ENCODE measurements at places on chromosomes 6 and 20.

DNA sequence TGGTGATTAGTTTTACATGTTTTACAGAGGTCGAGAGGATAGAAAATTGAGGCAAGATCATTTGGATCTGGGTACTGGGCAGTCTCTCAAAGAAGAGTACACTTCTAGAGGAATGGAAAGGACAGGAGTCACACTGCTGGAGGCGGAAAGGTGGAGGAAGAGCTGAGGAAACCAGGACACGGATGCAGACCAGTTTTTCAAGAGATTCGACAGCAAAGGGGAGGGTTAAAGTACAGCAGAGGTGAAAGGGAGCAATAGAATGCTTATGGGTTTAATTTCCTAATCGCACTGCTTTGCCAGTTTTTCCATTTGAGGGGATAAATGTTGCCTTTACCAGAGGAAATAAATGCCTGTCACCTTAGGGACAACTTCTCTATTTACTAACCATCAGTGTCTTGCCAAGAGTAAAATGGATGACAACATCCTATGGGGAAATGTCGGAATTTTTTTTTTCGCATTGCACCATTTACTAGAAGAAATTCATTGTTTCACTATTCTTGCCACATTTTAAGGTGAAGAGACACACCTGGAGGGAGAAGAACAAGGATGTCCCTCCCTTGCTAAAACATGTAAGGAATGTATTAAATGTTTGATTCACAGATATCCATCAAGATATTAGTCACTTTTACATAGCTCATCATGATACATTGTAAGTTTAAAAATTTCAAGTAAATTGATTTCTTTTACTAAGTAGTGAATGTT is 226.6 kb downstream of the COL12A1 start:
- DNase-seq = no peak

DNA sequence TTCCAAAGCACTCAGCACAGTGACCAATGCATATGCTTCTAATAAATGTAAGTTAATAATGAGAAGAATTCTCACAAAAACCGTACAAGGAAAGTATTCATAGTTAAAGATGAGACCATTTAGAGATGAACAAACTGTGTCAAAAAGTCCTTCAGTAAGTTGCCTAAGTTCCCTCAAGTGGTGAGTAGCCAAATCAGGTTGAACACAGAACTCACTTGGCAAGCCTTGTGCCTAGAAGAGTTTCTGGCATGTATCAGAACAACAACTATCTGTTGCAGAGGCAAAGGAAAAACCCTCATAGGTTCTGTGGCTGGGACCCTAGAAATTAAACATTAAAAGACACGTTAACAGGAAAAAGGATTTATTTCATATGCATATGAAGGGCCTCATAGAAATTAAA is 129.6 kb upstream of the DOK5 start:
- no peak for DNase-seq

DNA sequence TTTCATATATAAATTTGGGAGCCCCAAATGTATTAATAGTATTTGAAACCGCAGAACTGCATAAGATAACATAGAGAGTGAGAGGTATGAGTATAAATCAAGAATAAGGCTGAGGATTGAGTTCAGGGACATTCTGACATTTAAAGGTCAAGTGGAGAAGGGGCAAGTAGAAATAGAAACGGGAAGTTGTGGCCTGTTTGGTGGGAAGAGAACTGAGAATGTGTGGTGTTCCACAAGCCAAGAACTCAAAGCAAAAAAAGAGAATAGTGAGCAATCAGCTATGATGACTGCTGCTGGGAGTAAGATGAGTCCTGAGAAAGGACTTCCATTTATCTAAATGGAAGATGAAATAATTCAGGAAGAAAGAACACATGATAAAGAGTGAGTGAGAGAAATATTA is 418.4 kb downstream of the CD109 start:
- DNase-seq = no peak

DNA sequence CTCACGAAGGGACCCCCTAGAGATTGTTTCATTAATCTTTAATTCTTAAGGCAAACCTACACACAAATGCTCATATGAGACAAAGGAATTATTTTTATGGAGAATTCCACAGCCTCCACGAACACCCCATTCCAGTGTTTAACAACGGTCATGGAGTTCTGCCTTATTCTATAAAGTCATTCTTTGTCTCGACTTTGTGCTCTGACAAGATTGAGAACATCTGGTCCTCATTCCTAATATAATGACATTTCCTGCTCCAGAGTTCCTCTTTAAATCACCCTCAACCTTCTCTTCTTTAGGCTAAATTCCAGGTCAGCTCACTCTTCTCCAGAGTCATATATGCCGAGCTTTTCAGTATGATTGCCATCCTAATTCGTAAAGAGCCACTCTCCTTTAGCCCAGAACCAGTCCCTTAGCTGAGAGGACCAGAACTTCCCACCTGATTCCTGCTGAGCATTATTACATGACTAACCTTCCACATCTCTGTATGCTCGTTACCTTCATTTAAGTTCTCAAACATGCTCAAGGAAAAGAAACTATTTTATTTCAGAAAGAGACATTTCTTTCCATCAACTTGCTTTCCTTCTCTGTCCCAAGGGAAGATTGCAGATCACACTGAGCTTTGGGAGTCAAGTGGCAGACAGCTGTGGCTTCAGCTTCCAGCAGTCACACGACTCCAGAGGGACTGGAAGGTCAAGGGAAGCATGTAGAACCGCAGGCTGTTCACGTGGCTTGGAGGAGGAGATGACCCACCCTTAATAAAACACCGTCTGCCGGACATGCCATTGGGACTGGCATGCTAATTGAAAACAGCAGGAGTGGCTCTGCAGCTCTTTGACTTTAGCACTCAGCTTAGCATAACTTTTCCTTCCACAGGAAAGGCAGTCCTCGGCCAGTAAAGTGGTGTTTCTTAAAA is 467.1 kb upstream of the HSF2 start:
- no peak for DNase-seq

GRCh38 chr6:132937466-132937906 is 123.1 kb downstream of the RPS12 start:
- peak; percentile 47 for DNase-seq

DNA sequence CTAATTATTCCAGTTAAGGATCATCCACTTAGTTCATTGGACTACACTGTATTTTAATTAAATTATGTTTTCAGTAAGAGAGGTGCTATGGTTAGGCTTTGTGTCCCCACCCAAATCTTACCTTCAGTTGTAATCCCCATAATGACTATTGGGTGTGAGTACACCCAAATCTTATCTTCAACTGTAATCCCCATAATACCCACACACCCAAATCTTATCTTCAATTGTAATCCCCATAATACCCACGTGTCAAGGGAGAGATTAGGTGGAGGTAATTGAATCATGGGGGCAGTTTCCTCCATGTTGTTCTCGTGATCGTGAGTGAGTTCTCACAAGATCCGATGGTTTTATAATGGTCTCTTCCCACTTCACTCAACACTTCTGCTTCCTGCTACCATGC is 208.0 kb upstream of the PHACTR1 start:
- no peak for DNase-seq

GRCh38 chr6:122747573-122747972 is 31.9 kb upstream of the FABP7 start:
- peak; percentile 32 for DNase-seq

DNA sequence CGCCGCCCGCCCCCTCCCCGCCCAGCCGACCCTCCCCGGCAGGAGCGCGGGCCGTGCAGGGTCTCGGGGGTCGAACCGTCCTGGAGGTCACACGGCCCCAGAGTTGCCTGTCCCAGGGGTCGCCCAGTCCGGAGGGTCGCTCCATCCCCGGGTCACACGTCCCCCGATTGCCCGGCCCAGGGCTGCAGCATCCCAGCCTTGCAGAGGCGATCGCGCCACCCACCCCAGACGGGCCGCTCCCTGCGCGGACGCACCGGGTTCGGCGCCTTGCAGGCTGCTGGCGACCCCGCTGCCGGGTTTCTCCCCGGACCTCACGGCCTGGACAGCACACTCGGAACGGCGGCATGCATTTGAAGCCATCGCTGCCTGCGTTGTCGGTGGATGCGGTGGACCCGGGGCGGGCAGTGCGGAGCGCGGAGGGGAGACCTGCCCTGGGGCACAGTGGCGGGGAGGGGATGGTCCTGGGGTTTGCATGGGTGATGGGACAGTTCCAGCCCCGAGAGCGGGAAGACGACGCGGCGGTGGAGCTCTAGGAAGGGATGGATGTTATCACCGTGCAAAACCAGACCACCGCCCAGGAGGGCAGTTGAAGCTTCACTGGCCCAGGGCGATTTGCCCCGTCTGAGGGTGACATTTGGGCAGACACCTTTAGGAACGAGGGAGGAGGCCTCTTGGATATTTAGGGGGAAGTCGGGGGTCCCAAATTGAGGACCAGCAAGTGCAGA is 22.7 kb upstream of the FRMD1 start:
- DNase-seq = no peak

- no peak for DNase-seq
These were observed 183.6 kb upstream of the PRDM1 start for GRCh38 chr6:105902401-105903031.

DNA sequence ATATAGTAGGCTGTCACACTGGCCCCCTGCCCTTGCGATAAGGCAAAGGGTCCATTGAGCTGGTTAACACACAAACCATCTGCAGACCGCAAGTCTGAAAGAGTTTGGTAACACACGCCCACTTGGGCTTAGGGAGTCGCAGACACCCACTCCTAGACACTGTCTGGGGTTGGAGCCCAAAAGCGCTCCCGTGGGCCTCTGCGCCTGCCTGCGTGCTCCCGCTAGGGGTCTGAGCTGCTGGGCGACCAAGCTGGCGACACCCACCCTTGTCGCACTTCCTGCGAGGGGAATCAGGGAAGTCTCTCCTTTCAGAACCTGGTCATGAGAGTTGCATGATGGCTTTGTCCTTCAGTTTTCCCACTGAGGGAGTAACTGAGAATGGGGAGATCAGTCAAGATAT is 653.0 kb downstream of the HTR1B start:
- no peak for DNase-seq

DNA sequence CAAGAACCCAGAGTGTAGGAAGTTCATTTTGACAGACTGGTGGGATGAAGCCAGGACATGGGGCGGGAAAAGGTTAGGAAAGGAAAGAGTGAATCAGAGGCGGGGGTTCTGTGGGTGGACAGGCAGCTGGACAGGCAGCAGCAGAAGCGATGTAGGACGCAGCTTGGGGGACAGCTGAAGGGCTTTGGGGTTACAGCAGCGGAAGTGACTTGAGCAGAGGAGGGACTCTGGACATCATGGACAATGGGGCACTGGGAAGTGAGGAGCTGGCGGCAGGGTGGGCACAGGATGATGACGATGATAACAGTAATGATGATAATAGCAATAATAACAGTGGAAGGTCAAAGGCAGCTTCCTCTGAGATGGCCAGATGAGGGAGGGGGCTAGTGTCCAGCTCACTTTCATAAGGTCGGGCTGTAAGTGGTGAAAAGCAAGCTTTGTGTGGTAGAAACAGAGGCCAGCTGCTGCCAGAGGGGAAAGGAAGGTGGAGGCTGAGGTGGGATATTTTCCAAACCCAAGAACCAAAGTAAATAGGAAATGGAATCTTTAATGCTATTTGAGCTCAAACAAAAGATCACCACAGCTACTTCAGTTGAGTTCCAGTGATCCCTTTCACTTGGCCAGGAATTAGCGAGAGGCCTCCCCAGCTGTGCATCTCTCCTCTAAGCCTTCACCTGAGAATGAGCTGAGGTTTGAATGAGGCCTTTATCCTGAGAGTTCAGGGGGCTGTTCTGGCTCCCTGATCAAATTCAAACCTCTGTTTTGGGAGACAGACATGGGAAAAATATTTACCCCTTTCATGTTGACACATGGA is 433.5 kb downstream of the DHX35 start:
- no peak for DNase-seq

GRCh38 chr6:116096979-116097816 is 3.5 kb upstream of the NT5DC1 start:
- DNase-seq = peak; percentile 30

DNA sequence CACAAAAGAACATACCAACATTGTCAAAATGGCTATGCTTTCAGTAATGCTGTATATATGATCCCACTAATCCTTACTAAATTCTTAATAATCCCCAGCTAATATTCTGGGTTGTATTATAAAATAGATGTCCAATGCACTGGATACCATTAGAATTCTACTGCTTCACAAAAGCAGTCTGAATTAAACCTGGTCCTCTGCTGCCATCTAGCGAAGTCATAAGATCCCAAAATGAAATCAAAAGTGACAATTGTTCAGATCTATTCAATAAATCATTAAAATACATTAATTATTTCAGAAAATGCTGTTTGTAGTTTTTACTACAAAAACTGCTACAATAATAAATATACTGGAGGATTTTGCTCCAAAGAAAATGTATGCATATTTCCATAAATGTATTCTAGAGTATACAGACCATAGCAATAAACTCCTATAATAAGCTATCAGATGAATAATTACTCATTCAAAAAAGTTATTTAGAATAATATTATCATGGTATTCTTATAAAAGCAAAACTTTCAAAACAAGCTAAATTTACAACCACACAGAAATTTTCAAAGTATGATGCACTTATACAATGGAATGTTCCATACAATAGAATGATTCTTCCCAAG is 92.6 kb downstream of the RNGTT start:
- DNase-seq = peak; percentile 77

GRCh38 chr6:5729080-5729434 is 277.7 kb downstream of the NRN1 start:
- DNase-seq = no peak

DNA sequence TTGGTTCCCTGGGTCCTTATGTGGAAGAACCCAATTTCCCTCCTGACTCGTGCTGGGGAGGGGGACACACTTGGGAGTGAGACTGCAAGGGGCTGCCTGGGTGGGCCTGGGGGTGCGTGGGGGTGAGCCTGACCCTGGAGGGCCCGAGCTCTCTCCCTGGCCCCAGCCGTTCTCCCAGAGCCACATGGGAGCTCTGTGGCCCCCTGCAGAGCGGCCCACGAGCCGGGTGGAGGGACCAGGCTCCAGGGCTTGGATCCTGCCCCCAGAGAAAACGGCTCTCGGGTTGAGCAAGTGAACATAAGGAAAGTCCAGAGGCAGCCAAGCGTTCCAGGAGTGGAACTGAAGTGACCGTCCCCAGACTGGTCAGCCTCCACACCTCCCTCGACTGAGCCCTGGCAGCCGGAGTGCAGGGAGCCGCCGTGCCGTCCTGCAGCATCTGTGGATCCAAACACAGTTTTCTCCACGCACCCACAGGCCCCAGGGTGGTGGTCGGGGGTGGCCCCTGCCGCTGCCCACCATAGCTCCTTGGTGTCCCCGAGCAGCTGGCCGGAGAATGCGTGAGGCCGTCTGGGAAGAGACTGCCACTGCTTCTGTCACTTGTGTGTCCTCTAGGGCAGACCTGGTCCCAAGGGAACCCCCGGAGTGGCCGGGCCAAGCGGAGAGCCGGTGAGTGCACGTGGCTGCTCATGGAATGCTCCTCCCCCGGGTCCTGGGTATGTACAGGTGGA is 10.6 kb downstream of the COL9A3 start:
- DNase-seq = no peak
